Neuronal stem cell (in vitro differentiated cells): ENCODE measurements at places on chromosomes 5 and 9.

- no peak for DNase-seq
- H3K4me3 ChIP-seq, result no peak overlapping the region
- no peaks in the 10 kb centered on the region for H3K36me3 ChIP-seq
- peaks cover 6% of the 10 kb centered on the region for H3K4me1 ChIP-seq
Measured at GRCh38 chr5:63963926-63964325, 1.7 kb upstream of the HTR1A start.

DNA sequence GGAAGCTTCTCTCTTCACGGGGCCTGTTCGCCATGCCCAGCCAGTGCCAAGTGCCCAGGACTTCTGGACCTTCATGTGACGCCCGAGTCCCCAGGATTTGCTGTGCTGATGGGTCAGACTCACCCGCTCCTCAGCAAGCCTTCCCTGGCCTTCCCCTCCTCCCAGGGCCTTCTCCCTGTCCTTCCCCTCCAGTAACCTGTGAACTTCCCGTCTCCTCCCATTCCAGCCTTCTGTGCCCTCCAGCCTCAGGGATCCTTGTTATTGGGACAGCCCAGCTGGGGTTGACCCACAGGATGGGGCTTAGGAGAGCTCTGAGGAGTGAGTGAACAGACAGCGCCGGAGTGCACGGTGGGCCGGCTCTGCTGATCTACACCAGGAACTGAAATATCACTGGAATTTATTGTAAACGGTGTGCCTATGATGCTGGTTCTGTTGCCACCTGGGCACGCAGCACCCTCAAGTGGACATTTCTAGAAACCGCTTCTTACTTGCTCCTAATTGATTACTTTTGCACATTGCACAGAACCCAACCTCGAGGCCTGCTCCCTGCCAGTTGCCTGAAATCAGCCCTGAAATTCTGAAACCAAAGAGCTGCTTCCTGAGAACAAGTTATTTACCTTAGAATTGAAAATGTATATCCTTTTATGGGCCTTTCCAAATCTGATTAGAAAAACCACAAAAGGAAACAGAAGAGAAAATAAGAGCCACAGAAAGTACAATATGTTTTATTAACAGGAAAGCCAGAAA, 1.5 kb downstream of the SPAAR start:
- H3K27ac ChIP-seq, result no peak overlapping the region
- DNase-seq, result no peak
- peaks cover 29% of the 10 kb centered on the region for H3K4me1 ChIP-seq
- H3K27me3 ChIP-seq, result no peaks in the 10 kb centered on the region
- H3K36me3 ChIP-seq, result no peaks in the 10 kb centered on the region

- H3K36me3 ChIP-seq, result no peaks in the 10 kb centered on the region
- H3K4me1 ChIP-seq, result peaks cover 3% of the 10 kb centered on the region
- no peak overlapping the region for H3K4me3 ChIP-seq
- DNase-seq, result no peak
Measured at GRCh38 chr5:56072863-56073766, 78.4 kb upstream of the IL6ST start.

- H3K4me1 ChIP-seq, result peaks cover 1% of the 10 kb centered on the region
- H3K27ac ChIP-seq, result no peak overlapping the region
- no peak overlapping the region for H3K4me3 ChIP-seq
- H3K36me3 ChIP-seq, result no peaks in the 10 kb centered on the region
Measured at GRCh38 chr5:10332301-10332700, 21.2 kb upstream of the MARCHF6 start.

DNA sequence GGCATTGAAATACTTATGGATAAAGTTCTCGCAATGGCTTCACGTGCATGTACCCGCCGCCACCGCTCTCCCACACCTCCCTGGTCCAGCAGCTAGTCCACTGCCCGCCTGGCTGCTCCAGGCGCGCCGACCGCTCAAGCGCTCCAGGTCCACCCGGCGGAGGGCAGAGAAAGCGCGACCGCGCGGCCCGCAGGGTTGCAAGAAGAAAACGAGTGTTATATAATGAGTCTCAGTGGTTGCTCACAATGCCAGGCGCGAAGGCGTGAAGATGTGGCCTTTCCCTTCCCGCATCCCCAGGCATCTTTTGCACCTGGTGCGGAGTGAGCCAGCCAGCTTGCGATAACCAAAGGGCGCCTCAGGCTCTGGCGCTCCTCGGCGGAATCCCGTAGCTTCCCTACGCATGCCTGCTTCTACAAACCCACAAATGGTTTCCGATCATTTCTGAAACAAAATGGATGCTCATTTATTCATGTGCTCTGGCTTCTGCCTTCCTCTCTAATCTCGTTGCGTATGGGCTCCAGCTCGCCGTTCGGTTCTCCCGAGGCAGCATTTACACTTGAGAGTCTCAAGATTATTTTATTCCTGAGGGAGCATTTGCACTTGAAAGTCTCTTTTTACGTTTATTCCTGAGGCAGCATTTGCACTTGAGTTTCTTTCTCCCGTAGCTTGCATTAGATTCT, 25.7 kb downstream of the CDKN2A start:
- H3K36me3 ChIP-seq, result no peaks in the 10 kb centered on the region
- DNase-seq, result peak; percentile 43
- H3K4me1 ChIP-seq, result peaks cover 9% of the 10 kb centered on the region
- no peak overlapping the region for H3K4me3 ChIP-seq

DNA sequence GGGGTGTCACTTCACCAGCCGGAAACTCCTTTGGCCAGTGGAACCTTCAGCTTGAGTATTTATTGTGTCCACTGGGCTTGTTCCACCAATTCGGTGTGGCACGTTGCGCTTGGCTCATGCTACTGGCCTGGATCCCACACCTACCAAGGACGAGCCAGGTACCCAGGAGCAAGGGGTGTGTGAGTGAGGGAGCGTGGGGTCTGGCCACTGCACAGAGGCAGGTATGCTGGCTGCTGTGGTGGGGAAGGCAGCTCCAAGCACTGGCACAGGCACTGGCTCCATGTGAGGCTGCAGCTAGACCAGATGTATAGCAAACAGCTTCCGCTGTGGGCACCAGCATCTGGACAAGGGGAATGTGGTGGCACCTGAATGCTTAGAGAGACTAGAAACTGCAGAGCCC, 28.1 kb upstream of the CYLC2 start:
- no peak overlapping the region for H3K27ac ChIP-seq
- no peaks in the 10 kb centered on the region for H3K36me3 ChIP-seq
- no peaks in the 10 kb centered on the region for H3K4me1 ChIP-seq
- no peak for DNase-seq
- peak overlapping the region; percentile 65 for H3K4me3 ChIP-seq

DNA sequence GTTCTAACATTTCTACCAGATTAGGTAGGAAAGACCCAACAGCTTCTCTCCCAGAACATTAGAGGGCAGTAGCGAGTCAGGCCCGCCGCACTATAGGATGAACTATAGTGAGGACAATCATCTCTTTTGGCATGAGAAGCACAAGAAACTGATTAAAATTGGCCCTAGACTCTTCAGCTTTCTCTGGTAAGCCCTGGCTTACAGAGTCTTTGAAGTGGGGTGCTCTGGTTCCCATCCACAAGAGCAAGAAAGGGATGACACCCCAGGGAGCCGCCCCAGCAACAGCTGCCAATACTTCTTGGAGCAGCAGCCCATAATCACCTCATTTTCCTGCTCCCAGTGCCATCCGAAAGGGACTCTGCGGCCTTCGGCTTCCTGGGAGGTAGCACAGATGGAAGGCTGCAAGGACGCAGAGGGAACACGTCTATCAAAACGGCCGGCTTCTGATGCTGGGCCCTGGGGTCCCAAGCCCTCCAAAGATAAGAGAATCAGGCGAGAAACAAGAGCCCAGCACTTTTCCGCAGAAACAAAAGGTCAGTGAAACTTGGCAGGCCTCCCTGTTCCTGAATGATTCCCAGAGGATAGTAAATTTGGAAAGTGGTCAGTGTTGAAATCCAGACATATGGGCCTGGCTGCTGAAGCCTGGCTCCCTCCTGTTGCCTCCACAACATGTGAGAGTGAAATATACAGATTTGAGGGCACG, 69.3 kb downstream of the HSD17B3 start:
- H3K36me3 ChIP-seq, result no peaks in the 10 kb centered on the region
- no peak overlapping the region for H3K27ac ChIP-seq
- peak; percentile 33 for DNase-seq

- H3K36me3 ChIP-seq, result peaks cover 2% of the 10 kb centered on the region
- no peak overlapping the region for H3K4me3 ChIP-seq
- H3K4me1 ChIP-seq, result peaks cover 4% of the 10 kb centered on the region
- H3K27ac ChIP-seq, result no peak overlapping the region
- DNase-seq, result no peak
- no peaks in the 10 kb centered on the region for H3K27me3 ChIP-seq
Measured at GRCh38 chr9:121321016-121321503, 49.0 kb downstream of the STOM start.

- no peak for DNase-seq
- H3K4me3 ChIP-seq, result no peak overlapping the region
- no peak overlapping the region for H3K27ac ChIP-seq
- no peaks in the 10 kb centered on the region for H3K4me1 ChIP-seq
- H3K27me3 ChIP-seq, result no peaks in the 10 kb centered on the region
- peaks cover 60% of the 10 kb centered on the region for H3K36me3 ChIP-seq
Measured at GRCh38 chr9:131459056-131459455, 43.7 kb upstream of the POMT1 start.

GRCh38 chr5:180330810-180331646, 22.1 kb downstream of the GFPT2 start:
- H3K4me3 ChIP-seq, result no peak overlapping the region
- peaks cover 6% of the 10 kb centered on the region for H3K4me1 ChIP-seq
- no peak overlapping the region for H3K27ac ChIP-seq
- H3K36me3 ChIP-seq, result peaks cover 45% of the 10 kb centered on the region
- H3K27me3 ChIP-seq, result no peaks in the 10 kb centered on the region
